Naive thymus-derived CD4-positive, alpha-beta T cell (primary cell): ENCODE measurements at places on chromosomes 11 and 22. TPM values are rescaled to one million over a fixed set of nuclear protein-coding genes. Genes with fewer than 3 reads are reported as not detected.

Gene FOXRED1
- total RNA-seq = 35.5 TPM

Gene OR51E2
- total RNA-seq = not detected

Gene OR52K2
- total RNA-seq = not detected

DNA sequence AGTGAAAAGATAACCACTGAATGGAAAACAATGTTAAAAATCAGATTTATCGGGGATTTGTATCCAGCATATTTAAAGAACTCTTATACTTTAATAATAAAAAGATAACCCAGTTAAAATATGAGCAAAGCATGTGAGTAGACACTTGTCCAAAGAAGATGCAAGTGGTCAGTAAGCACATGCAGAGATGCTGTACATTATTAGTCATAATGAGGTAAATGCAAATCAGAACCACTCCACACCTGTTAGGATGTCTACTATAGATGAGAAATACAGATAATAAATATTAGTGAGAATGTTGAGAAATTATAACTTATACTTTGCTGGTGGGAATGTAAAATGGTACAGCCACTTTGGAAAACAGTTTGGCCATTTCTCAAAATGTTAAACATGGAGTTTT is 28.0 kb downstream of the QSER1 start:
- DNase-seq = no peak
- no peaks in the 10 kb centered on the region for H3K4me1 ChIP-seq
- no peaks in the 10 kb centered on the region for H3K36me3 ChIP-seq
- H3K27me3 ChIP-seq = no peaks in the 10 kb centered on the region
- H3K27ac ChIP-seq = no peak overlapping the region

DNA sequence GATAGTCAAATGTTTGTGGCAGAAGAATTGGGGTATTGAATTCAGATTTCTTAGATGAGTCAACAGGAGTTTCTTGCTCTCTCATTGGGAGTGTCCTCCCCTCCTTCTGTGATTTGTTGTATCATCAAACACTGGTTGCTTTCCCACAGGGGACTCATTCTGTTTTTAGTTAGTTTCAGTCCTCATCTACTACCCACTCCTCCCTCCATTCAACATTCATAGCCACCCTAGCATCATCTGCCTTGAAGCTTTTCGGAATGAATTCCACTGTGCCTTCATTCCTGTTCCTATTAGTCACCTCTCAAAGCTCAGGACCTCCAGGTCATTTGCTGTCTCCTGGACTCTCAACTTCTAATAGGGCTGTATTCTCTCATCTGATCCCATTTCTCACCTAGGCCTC is 31.5 kb upstream of the RAB38 start:
- no peak for DNase-seq
- no peaks in the 10 kb centered on the region for H3K27me3 ChIP-seq
- H3K27ac ChIP-seq = no peak overlapping the region
- H3K36me3 ChIP-seq = no peaks in the 10 kb centered on the region

DNA sequence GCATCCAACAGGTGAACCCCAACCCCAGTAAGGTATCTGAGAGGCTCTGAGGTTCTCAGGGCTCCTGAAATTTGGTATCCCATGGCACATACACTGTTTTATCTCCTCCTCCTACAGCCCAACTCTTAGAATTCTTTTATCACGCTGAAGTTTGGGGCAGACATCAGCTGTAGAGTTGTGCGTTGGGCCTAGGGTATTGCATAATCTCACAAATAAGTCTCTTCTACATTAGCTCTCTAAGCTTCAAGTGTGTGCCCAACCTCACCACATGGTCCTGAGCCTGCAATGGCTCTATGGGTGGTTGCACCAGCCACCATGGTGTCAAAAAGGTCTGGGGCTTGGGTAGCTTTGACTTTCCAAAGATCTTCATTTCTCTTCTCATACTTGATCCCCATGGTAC is 603.0 kb downstream of the BUD13 start:
- DNase-seq = no peak
- no peaks in the 10 kb centered on the region for H3K36me3 ChIP-seq
- no peak overlapping the region for H3K27ac ChIP-seq
- no peaks in the 10 kb centered on the region for H3K27me3 ChIP-seq
- no peaks in the 10 kb centered on the region for H3K4me1 ChIP-seq

DNA sequence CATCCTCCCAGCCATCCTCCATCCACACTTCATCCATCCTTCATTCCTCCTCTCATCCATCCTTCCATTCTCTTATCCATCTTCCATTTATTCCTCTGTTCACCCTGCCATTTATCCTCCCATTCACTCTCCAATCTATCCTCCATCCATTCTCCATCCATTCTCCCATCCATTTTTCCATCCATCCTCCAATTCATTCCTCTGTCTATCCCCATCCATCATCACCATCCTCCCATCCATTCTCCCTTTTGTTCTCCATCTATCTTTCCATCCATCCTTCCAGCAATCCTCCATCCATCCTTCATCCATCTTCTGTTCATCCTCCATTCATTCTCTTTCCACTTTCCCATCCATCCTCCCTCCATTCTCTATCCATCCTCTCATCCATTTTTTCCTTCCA is 28.7 kb downstream of the IGLL1 start:
- no peaks in the 10 kb centered on the region for H3K27me3 ChIP-seq
- no peaks in the 10 kb centered on the region for H3K4me1 ChIP-seq
- no peak overlapping the region for H3K27ac ChIP-seq

DNA sequence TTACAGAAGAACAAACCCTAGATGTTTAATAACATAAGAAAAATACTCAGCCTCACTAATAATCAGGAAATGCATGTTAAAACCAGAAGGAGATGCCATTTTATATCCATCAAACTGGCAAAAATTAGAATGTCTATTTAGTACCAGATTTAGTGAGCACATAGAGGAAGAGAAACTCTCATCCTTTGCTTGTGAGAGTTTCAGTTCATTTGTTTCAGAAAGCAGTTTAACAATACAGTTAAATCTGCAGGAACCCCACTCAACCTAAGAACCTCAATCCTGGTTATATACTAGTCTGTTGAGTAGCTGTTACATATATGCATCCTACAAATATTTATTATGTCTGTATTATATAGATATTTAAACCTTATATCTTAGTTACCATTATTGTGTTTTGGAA is 172.6 kb downstream of the WNT11 start:
- DNase-seq = no peak
- no peaks in the 10 kb centered on the region for H3K4me1 ChIP-seq
- no peak overlapping the region for H3K4me3 ChIP-seq
- H3K36me3 ChIP-seq = no peaks in the 10 kb centered on the region
- H3K27ac ChIP-seq = no peak overlapping the region
